NCI-H524 (cell line): ENCODE measurements at places on chromosomes 7 and 10.

GRCh38 chr10:74234569-74234968 is 83.5 kb downstream of the ADK start:
- DNase-seq, result no peak

DNA sequence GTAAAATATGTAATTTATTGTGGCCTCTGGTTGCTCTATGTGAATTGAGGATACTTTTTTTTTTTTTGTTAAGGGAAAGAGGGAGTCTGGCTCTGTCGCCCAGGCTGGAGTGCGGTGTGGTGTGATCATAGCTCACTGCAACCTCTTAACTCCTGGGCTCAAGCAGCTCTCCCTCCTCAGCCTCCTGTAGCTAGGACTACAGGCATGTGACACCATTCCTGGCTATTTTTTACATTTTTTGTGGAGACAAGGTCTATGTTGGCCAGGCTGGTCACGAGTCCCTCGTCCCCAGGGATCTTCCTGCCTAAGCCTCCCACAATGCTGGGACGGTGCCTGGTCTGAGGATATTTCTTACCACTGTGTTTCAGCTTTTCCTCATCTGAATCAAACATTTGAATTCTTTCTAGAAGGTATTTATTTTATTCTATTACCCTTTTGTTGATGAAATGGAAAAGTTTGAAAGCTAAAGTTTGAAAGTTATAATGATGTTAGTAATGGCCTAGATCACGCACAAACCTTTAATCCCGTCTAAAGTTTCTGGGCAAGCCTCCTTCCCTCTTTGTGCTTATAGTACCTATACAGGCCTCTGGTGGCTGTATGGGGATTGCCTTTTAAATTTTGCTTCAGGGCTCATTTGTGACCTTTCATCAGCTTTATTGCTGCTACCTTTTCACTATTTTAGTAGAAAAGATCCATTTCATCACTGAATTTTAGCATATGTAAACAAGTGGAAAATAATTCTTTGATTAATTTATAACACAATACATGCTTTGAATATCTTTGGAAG is 2.0 kb downstream of the IFRD1 start:
- DNase-seq, result peak; percentile 33

- DNase-seq, result no peak
Observed at GRCh38 chr10:124655191-124656112, 88.7 kb downstream of the FAM53B start.

GRCh38 chr10:17816199-17816598 is 7.1 kb downstream of the MRC1 start:
- DNase-seq, result no peak

DNA sequence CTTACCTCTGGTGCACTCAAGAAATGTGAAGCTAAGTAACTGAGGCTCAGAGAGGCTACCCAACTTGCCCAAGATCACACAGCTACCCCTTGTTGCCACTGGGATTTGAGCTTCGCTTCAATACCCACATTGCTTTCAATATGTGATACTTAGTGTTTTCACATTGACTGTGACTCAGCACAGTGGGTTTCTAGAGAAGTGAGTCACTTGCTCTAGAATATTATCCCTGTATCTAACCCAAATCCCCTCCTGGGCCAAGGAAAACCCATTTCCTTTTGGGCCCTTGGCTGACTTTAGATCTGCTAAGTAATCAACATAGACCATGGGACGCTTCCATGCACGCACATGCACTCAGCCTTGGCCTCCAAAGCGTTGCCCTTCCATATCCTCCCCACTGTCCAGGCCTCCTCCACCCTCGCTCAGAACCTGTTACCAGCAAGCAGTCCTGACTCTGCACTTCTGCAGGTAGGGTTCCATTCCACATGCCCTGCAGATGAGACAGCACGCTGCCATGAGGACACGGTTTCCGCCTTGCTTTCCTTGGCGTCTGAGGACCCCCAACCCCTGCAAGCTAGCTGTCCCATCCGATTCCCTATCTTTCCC is 87.7 kb upstream of the CHST15 start:
- DNase-seq, result no peak

GRCh38 chr7:92034116-92034515 is 93.5 kb downstream of the AKAP9 start:
- DNase-seq, result peak; percentile 1

DNA sequence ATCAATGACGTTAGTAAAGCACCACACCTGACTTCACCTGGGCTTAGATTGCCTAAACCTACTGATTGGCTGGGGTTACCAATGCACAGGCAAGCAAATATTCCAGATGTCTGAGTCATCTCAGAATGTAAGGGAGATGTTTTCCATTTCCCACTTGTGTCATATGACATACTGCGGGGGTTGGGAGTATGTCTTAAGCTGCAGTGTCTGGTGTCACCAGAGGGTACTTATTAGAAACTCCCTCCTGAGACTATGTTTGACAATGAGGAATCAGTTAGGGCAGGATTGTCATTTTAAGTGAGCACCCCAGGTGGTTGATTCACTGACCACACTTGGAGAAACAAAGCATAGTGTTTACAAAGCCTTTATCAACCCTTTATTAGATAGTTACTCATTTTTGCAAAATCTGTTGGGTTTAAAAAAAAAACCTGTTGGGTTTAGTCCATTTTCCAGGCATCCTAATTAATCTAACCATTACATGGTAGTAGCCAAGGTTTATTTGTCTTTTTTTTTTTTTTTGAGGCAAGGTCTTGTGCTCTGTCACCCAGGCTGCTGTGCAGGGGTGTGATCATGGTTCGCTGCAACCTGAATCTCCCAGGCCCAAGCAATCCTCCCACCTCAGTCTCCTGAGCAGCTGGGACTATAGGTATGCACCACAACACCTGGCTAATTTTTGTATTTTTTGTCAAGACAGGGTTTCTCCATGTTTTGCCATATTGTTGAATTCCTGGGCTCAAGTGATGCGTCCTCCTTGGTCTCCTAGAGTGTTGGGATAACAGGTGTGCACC is 72.5 kb downstream of the CDK6 start:
- DNase-seq, result peak; percentile 71

- DNase-seq, result no peak
Observed at GRCh38 chr7:149866139-149866778, 7.5 kb upstream of the ATP6V0E2 start.

GRCh38 chr7:77415476-77415822 is 700 bp downstream of the GSAP start:
- no peak for DNase-seq

GRCh38 chr7:131883196-131883595 is 326.8 kb upstream of the PODXL start:
- no peak for DNase-seq

DNA sequence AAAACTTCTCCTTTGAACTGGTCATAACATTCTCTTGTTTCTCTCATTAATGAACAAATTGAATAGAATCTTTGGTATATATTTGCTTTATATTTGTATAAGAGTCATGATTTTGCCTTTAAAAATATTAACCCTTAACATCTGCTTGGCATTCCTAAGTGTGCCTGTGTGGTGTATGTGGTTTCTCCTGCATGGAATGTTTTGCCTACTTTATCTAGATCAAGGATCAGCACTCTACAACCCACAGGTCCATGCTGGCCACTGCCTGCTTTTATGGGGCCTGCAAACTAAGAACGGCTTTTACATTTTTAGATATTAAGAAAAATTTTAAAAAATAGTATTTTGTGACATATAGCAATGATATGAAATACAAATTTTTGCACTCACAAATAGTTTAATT is 4.3 kb upstream of the LAMB4 start:
- no peak for DNase-seq

DNA sequence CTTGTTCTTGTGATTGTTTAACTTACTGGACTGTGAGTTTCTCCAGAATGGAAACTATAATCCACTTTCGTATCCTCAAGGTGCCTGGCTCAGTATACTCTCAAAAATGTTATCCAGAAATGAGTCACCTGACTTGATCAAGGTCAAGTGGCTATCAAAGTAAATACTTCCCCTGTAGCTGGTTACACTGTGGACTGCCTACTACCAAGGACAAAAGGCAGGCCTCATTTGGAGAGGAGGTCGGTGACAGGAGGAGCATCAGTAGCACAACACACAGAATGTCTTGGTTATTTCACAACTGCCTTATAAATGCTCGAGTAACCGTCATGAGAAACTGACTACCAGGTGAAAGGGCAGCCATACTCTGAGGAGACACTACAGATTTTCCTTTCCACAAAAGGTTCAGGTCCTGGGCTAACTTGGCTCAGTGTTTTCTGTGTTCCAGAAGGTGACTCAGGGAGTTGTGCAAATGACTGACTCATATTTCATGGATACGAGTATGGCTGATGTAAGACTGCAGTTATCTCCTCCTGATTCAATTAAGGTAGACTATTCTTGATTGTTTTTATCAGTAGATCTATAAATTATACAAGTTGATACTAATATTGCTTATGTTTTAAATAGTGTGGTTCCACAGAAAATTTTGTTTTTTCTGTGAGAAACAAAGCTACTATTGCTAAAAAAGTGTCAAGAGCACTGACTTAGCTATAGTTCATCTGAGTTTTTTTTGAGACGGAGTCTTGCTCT is 4.2 kb upstream of the CCNY start:
- DNase-seq, result no peak

GRCh38 chr7:152857272-152857671 is 97.7 kb downstream of the ACTR3B start:
- no peak for DNase-seq

- DNase-seq, result no peak
Observed at GRCh38 chr10:85575441-85575840, 791.2 kb downstream of the GRID1 start.

- no peak for DNase-seq
Observed at GRCh38 chr7:137937202-137937560, 64.7 kb downstream of the CREB3L2 start.

DNA sequence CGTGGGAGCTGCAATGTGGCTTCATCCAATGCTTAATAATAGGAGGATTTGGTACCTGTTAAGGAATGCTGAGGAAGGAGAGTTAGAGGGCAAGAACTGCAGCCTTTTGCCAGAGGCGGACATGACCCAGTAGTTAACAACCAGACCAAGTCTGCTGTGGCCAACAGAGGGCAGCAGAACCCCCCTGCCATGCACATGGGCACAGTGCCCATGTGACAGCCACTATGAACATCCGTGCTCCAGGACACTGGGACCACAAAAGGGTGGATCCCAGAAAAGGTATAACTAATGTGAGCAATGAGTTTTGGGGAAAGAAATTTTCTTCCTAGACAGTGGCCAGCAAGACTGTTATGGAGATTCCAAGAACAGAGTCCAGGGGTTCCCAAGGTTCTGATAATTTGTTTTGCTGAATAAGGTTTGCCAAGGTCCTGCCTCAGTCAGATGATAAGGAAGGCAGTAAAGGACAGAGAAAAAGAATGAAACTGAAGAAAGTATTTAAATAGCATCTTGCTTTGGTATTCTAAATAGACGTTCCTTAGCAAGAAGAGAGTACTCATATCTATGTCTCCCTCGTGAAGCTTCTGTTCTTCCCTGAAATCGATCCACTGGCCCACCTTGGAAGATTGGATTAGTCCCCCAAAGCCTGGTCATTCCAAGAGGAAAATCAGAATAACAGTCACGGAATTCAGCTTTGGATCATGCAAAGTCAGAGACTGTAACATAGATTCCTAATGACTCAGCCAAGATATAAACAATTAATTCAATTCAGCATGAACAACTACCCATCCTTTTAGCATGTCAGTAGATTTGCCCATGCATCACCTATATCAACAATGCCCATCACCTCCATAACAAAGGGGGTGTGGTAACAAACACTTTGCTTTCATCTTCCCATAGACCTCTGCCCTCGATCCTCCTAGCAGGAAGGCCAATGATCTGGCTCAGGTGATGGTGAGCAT is 56.0 kb downstream of the LGI1 start:
- DNase-seq, result no peak

- DNase-seq, result no peak
Observed at GRCh38 chr10:123269017-123269552, 114.9 kb downstream of the BUB3 start.

DNA sequence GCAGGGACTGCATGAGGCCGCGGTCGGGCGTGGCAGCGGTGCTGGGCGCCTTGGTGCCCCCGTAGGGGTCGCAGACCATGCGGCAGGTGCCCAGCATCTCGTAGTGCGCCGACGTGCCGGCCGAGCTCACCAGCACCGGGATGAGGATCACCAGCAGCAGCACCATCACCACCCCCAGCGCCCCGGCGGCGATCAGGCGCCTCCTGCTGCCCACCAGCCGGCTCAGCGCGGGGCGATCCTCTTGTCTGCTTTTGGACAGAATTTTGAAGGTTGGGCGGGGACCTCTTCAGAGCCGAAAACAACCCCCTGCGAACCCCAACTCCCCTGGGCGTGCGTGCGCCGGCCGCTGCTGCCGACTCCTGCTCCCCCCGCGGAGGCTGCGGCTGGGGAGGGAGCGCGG is 779 bp downstream of the C1QL3 start:
- DNase-seq, result no peak
